ENCODE measurements at places on chromosomes 16 and 17.

DNA sequence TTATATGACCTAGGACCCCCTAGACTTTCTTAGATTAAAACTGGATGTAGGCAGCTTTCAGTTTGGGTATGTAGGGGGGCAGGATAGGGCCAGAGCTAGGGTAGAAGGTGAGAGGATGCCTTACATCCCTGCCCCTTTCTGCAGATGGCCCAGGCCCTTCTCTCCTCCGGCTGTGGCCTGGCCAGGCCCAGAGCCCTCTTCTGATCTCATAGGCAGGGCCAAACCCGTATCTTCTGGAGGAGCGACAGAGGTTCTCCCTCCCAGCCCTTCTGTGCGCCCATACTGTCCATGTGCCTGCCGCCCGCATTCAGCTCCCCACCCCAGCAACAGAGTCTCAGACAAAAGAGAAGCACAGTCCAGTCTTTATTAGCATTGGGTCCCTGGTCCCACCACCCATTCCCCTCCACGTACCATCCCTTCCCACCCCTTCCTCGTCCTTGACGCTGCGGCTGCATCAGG, 2.0 kb upstream of the TSPOAP1 start:
- no peak for DNase-seq

- DNase-seq, result no peak
Observed at GRCh38 chr17:33209671-33210070, 83.4 kb downstream of the ASIC2 start.

GRCh38 chr17:40582328-40582901, 17.1 kb upstream of the CCR7 start:
- DNase-seq, result peak; percentile 45

DNA sequence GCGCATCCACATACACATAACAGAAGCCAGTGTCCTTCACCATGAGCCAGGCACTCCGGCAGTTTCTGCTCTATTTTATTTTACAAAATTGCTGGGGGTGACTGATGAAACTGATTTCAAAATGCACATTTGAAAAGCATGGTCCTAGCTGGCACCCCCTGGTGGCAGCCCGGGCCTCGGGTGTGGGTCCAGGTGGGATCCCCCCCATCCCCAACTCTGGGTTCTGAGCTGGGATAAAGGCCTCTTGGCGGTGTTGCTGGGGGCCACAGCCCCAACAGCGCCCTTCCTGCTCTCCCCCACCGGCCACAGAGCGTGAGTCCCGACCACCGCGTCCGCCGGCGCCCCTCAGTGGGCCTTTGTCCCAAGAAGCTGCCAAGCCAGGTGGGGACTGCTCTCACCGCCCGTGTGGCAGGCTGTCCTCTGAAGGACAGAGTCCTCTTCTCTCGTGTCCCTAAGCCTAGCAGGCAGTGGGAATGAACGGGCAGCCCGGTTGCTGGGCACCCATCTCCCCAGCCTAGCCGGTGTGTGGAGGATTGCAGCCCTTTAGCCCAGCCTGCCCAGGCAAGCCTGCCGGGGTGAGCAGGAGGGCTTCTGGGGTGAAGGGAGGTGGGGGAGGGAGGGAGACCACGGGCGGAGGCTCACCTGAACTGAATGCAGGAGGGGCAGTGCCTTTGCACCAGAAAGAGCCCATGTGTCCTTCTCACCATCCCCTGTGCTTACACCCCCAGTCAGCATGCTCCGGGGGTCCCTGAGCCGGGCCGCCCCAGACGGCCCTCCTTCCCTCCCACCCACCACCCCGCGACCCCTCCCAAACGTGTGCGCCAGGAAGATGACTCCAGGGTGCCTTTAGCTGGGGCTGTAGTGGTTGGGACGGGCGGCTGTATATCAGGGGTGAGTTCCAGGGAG, 898 bp downstream of the SNAI3 start:
- DNase-seq, result no peak

DNA sequence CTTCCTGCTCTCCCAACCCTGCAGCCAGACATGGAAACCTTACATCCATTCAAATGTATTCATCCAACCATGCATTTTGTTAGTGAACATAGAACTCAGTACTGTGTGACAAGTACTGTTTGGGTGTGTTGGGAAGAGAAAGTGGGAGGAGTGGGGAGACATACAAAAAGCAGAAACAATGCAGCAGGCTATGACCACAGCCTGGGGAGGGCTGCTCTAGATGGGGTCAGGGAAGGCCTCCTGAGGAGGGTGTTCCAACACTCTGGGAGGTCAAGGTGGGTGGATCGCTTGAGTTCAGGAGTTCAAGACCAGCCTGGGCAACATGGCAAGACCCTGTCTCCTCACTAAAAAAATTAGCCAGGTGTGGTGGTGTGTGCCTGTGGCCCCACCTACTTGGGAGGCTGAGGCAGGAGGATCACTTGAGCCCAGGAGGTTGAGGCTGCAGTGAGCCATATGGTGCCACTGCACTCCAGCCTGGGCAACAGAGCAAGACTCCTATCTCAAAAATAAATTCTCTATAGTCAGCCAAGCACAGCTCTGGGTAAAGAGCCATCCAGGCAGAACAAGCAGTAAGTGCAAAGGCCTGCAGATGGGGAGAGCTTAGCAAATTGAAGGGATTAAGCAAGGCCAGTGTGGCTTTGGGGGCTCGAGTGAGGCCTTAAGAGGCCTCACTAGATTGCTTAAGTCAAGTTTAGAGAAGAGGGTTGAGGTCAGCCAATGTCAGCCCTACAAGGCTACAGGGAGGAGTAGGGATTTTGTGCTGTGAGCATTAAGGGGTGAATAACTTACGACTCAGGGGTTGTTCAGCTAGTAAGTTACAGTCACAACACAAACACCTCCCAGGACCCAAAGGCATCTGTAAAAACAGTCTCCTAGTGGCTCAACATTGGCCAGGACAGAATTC, 5.5 kb downstream of the SLC13A2 start:
- DNase-seq, result no peak

DNA sequence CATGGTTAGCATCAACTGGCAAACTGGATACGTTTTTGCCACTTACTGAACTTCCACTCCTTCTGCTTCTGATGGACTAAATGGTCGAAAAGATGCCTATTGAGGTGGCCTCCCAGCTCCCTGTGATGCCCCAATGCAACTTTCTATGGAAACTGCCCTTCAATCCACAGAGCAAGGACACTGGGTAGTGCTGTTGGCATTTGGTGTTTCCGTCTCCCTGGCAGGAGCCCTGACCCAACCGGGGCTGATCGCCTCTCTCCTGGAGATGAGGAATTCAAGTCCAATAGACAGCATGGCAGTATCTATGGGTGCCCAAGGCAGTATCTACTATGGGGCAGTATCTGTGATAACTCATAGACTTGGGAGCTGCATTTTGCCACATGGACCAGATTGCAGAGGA, 116.3 kb upstream of the IRX3 start:
- no peak for DNase-seq

- no peak for DNase-seq
Observed at GRCh38 chr17:44171931-44172455, 1.5 kb downstream of the ASB16 start.

GRCh38 chr17:36726199-36726598, 124.8 kb downstream of the MRM1 start:
- DNase-seq, result no peak

DNA sequence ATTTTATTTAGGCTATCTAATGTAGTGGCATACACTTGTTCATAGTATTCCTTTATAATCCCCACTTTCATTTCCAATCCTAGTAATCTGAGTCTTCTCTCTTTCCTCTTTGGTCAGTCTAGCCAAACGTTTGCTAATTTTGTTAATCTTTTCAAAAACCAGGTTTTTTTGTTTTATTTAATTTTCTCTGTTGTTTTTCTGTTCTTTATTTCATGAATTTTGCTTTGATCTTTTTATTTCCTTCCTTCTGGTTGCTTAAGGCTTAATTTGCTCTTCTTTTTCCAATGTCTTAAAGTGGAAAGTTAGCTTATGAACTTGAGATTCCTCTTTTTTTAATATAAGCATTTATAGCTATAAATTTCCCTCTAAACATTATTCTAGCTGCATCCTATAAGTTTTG, 68.9 kb downstream of the NACA2 start:
- DNase-seq, result no peak

- DNase-seq, result peak; percentile 77
Observed at GRCh38 chr17:40598619-40599467, 33.6 kb upstream of the CCR7 start.

Data from T-helper 22 cell (primary cell).